HFFc6 (cell line): ENCODE measurements at places on chromosomes 11 and 22. TPM values are rescaled to one million over a fixed set of nuclear protein-coding genes. Genes with fewer than 3 reads are reported as not detected.

GRCh38 chr11:4704054-4704789 lies at the start of gene MMP26:
Gene MMP26, plus strand, starts transcription at chr11:4704784.
- DNase-seq = no peak

GRCh38 chr11:118923721-118924587 lies 1.8 kb downstream of the BCL9L start:
- no peak for DNase-seq

- no peak for DNase-seq
Observed at GRCh38 chr11:13868710-13869397, 93.7 kb upstream of the SPON1 start.

The PHLDA2 gene
- 96.1 to 134 TPM (median 121 TPM) in 3 replicates for total RNA-seq

The OR52E8 gene
- total RNA-seq = not detected in 3 replicates

DNA sequence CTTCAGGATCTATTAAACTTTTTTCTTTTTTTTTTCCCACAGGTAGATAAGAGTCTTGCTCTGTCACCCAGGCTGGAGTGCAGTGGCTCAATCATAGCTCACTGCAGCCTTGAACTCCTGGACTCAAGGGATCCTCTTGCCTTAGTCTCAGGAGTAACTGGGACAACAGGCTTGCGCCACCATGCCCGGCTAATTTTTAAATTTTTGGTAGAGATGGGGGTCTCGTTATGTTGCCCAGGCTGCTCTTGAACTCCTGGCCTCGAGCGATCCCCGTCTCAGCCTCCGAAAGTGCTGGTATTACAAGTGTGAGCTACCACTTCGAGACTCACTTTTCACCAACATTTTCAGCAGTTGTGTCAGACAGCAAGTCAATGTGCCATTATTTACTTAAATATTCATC lies 962 bp downstream of the SIRT3 start:
- no peak for DNase-seq
